ENCODE measurements at places on chromosomes 1 and 21.

DNA sequence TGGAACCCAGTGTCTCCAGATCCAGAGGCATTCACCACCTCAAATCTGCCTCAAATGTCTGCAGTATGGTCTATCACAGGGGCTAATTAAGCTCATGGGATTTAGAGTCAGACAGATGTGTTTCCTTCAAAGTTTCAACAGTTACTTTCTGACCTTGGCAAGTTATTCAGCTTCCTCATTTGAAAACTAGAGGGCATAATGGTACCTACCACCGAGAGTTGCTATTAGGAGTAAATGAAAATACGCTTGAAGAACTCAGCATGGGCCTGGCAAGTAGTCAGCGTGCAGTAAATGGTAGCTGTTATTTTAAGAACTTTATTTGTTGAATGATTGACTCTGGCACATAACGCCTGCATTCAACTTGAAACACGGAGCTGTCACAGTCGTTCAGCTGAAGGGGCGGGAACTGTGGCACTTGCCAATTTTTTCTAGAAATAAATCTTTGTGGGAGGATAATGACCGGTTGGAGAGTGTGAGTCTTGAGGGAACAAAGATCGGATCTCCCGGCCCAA lies 1.2 kb upstream of the CAP1 start:
- peak; percentile 40 for DNase-seq

GRCh38 chr1:246108278-246108925 lies 398.7 kb downstream of the SMYD3 start:
- no peak for DNase-seq

- no peak for DNase-seq
Observed at GRCh38 chr1:88799491-88799890, 91.9 kb downstream of the GTF2B start.

GRCh38 chr1:163834778-163835177 lies 513.0 kb downstream of the NUF2 start:
- DNase-seq, result no peak

DNA sequence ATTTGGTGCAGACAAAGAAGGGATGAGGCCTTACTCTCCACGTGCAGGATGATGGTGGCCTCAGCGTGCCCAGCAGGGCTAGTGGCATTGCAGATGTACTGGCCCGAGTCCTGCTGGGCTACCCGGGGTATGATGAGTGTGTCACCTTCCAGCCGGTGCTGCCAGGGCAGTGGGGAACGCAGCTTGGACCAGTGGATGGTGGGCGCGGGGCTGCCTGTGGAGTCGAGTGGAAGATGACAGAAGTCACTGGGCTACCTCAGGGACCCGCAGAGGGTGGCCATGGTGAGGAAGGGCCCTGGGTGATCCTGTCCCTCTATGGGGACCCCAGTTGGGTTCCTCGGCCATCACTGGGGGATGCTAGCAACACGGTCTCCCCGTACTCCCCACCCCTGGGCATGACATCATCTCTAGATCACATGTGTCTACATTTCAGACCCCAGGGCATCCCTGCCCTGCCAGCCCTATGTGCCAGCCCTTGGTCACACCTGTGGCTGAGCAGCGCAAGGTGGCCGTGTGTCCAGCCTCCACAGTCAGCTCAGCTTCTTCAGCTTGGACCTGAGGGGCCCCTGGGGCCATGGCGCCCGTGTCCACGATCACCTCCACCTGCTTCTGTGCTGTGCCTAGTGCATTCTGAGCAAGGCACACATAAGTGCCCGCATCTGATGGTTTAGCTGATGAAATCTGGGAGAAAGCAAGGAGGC lies 27.4 kb downstream of the LDLRAD2 start:
- no peak for DNase-seq

- no peak for DNase-seq
Observed at GRCh38 chr1:235874261-235874660, 7.6 kb upstream of the LYST start.

GRCh38 chr1:194341587-194341986 lies 1155.2 kb upstream of the B3GALT2 start:
- no peak for DNase-seq

DNA sequence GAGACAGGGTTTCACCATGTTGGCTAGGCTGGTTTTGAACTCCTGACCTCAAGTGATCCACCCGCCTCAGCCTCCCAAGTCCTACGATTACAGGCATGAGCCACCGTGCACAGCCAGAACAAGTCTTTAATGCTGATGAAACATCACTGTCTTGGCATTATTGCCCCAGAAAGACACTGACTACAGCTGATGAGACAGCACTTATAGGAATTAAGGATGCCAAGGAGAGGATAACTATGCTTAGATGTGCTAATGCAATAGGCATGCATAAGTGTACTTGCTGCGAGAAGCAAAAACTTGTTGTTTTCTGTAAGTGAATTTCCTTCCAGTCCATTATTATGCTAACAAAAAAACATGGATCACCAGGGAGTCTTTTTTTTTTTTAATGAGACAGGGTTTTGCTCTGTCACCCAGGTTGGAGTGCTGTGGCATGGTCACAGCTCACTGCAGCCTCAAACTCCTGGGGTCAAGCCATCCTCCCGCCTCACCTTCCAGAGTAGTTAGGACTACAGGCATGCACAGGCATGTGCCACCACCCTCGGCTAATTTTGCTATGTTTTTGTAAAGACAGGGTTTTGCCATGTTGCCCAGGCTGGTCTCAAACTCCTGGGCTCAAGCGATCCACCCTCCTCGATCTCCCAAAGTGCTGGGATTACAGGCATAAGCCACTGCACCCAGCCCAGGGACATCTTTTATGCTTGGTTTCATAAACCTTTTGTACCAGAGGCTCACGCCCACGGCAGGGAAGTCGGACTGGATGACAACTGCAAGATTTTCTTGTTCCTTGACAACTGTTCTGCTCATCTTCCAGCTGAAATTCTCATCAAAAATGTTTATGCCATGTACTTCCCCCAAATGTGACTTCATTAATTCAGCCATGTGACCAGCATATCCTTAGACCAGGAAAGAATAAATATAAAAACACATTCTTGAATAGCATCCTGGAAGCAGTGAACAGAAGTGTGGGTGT lies 23.1 kb downstream of the RHEX start:
- DNase-seq, result no peak

GRCh38 chr1:165836664-165837482 lies 9.5 kb downstream of the UCK2 start:
- DNase-seq, result no peak

- no peak for DNase-seq
Observed at GRCh38 chr1:179599623-179600249, 8.1 kb downstream of the TDRD5 start.

DNA sequence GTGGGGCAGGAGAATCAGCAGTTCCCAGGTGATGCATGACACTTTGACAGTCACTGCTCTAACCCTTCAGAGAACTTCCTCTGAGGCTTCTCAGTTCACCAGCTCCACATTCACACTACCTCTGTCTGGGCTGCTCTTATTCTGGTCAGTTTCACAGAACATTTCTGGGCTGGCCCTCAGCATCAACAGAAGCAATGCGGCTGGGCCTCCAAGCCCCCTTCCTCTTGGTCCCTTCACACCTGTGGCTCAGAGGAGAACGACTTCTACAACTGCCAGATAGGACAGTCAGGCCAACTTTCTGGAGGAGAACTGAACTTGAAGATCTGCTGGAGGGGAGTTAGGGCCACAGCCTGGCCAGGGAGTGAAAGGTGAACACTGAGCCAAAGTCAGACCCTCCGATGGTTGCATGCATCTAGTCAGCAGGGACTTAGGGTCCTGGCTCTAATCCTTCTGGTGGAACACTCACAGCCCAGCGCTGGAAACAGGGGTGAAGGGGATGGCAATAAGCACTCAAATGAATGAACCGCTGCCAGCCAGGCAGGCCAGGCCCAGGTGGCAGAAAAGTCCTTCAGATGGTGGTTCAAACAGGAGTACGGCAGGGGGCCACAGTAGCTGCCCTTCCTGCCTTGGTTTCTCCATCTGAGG lies 274.1 kb downstream of the FOXD2 start:
- DNase-seq, result no peak

GRCh38 chr1:208048904-208049303 lies 138.0 kb upstream of the CD34 start:
- no peak for DNase-seq

GRCh38 chr1:90204780-90205179 lies 209.9 kb downstream of the ZNF326 start:
- no peak for DNase-seq

- no peak for DNase-seq
Observed at GRCh38 chr1:169111472-169111871, 5.0 kb downstream of the ATP1B1 start.

DNA sequence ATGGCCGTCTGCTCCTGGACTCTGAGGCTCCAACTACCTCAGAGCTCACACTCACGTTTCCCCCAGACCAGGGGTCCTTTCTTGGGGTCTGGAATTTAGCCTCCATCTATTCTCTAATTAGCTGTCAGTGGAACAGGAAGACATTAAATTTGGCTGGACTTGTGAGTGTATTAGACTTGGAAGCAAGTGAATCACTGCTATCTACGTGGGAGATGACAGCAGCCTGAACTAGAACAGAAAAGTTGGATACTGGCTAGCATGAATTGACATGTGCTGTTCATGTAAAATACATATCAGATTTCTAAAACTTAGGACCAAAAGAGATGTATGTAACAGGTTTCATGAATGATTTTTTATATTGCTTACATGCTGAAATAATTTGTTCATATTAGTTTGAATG lies 28.0 kb downstream of the TAF5L start:
- no peak for DNase-seq

GRCh38 chr1:181216591-181216994 lies 128.1 kb downstream of the IER5 start:
- no peak for DNase-seq

- no peak for DNase-seq
Observed at GRCh38 chr1:119975006-119975405, 78.7 kb upstream of the ADAM30 start.

DNA sequence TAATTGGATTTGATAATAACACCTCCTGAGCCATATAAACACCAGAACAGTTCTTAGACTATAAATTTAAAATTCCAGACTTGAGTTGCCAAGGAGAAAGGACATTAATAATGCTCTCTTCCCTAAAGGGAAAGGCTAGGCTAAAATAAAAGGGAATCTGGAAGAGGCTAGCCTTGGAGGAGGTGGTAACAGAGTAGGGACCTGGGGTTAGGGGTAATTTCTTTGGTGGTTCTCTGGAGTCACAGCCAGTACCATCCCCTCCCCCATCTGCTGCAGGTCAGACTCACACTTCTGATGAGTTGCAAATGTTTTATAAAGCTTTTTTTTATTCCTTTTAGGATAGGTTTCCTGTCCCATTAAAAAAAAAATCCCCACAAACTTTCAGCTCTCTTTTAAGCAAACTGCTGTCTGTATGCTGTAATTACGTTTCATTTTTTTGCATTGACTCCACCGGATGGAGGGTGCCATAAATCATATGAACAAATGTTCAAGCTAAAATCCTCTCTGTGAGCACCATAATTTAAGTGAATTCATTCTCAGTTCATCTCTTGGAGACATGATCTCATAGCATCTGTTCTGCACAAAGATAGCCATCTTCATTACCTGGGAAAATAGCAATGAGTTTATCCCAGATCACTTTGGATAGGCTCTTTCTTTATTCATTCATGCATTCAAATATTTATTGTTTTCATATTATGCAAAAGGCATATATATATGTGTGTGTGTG lies 379.6 kb downstream of the TTLL7 start:
- DNase-seq, result no peak

GRCh38 chr1:12158357-12159092 lies 8.3 kb upstream of the TNFRSF1B start:
- no peak for DNase-seq

- DNase-seq, result no peak
Observed at GRCh38 chr1:209202830-209203532, 380.5 kb upstream of the CAMK1G start.

- no peak for DNase-seq
Observed at GRCh38 chr1:11187000-11187399, 2.2 kb upstream of the ANGPTL7 start.

GRCh38 chr1:91499904-91500755 lies 521 bp upstream of the CDC7 start:
- DNase-seq, result no peak

DNA sequence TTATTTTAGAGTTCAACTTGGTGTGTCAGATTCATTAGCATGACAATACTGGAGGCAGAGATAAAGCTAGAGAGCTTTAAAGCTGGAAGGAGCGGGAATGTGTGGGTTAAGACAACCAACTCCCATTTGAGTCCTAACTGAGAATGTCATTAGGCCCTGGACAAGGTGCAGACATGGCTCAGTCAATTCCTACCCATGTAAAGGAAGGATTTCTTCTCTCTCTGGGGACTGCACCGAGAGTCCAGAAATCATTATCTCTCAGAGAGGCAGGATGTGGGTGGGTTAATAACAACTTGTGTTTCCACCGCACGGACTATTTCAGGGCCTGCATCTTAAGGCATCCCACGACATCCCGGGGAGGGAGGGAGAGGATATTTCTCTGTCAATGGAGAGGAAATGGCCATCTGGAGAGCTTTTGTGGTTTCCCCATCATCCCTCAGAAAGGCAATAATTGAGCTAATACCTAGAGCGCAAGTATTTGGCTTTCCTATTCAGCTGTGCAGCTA lies 46.7 kb upstream of the SARS1 start:
- no peak for DNase-seq

GRCh38 chr1:96995351-96995750 lies 273.8 kb downstream of the PTBP2 start:
- DNase-seq, result no peak

DNA sequence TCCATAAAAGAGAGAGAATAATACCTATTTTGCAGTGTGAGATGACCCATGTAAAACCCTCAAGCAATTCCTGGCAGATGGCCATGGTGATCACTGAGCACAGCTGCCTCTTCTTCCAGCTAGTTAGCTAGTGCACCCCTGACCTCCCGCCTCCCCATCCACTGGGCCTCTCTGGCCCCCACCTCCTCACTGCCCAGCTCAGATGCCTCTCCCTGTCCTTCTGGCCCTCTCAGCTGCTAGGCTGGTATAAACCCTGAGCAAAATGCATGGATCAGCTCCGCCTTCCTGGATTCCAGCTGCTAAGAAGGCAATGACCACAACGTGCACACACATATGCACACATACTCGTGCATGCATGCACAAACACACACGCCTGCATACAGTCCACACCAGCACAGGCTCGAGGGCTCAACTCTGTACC lies 117.2 kb downstream of the DMRTB1 start:
- no peak for DNase-seq

All from T-cell (primary cell).